ENCODE measurements at places on chromosomes 7 and 10.

GRCh38 chr10:116659049-116659670 lies 38.4 kb downstream of the PNLIPRP2 start:
- no peak for DNase-seq

DNA sequence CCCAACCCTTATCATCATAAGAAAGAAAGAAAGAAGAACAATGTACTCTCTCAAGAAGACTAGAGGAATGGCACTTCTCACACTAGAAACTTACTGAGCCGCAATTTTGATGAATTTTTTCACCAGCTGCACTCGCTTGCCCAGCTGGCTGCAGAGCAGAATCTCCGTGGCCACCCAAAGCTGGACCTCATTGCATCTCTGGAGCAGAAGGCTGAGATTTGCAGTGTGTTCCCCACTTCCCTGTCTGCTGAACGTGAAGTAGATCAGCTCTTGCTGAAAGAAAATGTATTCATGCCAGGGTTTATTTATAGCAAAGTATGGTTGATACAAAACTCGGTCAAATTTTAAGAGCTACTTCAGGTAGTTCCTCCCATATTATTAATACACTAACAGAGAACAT lies 199.3 kb upstream of the CDCA7L start:
- DNase-seq: no peak

GRCh38 chr10:22934726-22935125 lies 6.9 kb downstream of the ARMC3 start:
- no peak for DNase-seq

DNA sequence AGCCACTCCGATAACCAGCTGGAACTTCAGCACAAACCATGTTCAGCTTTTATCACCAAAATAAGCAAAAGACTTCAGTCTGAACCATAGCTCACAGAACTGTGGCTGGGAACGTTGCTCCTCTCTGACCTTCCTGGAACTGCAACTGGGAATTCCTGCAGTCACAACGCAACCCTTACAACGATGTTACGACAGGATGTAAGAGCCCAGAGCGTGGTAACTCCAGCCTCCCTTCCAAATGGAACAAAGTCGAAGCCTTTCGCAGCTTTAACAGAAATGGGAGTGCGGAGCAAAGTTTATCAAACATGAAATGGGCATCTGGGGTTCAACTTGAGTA lies 162.6 kb downstream of the ADAM12 start:
- DNase-seq: no peak

GRCh38 chr10:80266513-80266863 lies 23.0 kb downstream of the MAT1A start:
- no peak for DNase-seq

DNA sequence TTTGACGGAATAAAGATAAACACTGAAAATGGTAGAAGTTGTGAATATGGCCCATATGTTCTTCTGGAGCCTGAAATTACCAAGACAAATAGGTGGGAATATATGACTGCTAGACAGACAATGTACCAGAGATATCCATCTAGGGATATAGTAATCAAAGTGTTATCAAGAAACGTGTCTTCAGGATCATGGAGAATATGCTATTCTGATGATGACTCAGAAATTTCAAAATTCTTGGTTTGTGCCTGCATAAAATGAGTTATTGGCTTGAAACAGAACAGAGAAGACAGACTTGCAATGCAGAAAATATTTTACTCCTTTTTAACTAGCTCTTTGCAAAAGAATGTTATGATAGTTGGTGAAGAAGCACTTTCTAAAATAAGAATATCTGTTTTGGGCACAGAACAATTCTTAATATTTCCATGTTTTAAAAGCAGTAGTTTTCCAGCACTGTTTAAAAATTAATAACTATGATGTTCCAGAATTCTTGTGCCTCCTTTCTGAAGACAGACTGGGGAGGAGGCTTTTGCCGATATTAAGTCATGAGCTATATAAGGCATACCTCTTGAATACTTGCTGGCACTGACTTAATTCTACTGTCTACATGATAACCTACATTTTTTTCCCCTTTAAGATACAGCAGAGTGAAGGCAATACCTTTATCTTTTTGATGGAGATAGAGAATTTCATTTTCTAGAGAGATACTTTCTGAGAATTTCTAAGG lies 34.4 kb upstream of the CABCOCO1 start:
- peak; percentile 57 for DNase-seq

- no peak for DNase-seq
These were observed 108.2 kb downstream of the SKIDA1 start for GRCh38 chr10:21417172-21417712.

- peak; percentile 79 for DNase-seq
These were observed 186.7 kb downstream of the SLC25A13 start for GRCh38 chr7:96135241-96135640.

DNA sequence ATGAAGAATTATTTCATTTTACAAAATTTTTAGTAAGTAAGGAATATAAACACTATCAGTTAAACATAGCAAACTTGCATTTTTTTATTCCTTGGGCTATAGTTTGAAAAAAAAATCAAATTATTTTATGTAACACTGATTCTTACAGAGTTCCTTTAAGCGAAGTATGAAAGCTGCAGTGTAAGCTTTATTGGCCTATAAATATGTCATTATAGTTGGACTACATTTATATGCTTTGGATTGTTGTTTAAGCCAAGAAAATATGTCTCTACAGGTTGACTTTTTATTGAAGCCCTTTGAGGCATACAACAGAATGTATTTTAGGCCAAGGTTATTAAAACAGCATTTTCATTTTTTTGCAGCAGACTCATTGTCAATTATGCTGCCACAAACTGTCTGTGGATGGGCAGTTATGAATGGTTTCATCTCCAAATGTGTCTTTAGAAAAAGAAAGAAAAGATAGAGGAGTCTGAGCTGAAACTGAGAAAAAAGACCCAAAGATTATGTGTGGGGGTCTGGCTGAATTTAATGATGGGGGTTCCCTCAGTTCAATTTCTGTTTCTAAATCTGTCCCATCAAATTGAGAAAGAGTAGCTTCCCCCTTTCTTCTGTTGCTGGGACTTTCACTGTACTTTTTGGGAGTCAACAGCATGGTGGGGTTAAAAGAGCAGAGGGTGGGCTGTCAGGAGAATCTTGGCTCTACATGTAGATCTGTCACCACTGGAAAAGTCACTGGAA lies 43.1 kb downstream of the ARID5B start:
- DNase-seq: no peak

DNA sequence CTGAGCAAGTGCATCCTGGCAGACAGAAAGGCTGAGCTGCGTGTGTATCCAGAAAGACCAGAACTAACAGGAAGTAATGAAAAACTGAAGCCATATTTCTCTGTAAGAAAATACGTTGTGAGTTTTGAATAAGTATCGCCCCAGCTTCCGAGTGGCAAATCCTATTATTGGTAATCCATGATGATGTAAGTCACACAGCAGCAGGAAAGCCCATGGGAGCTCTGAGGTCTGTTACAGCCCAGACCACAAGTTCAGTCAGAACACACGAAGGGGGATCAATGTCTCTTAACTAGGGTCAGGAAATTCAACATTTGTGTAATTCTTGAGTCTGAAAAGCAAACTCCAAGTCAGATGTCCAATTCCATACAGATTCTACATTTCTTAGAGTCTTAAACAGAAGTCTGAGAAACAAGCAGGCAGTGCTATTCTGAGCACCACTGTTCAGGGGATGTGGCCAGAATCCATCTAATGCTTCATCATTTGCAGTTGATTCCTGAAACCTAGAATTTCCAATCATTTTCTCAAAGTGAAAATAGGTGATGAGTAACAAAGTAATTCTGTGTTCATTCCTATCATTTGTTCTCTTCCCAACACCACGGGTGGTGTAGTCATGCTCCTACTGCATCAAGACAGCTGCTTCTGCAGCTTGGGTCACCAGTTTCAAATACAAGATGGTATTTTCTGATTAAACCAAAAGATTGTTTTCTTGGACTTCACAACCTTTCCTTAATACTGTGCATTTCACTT lies at the start of gene LRIT2:
Gene LRIT2 (minus strand): TSS at position 118 of the 747 bp plus-strand sequence. CDS start 24 bp downstream, at position 94.
- DNase-seq: no peak

DNA sequence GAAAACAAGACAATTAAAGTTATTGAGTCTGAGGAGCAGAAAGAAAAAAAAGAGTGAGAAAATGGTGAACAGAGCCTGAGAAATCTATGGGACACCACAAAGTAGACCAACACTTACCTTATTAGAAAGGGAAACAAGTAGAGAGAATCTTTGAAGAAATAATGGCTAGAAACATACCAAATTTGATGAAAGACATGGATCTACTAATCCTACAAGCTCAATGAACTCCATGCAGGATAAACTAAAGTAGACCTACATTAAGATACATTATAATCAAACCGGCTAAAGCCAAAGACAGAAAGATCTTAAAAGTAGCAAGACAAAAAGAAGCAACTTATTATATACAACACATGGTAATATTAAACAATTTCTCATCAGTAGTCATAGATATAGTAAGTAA lies 782.3 kb upstream of the GHITM start:
- no peak for DNase-seq

DNA sequence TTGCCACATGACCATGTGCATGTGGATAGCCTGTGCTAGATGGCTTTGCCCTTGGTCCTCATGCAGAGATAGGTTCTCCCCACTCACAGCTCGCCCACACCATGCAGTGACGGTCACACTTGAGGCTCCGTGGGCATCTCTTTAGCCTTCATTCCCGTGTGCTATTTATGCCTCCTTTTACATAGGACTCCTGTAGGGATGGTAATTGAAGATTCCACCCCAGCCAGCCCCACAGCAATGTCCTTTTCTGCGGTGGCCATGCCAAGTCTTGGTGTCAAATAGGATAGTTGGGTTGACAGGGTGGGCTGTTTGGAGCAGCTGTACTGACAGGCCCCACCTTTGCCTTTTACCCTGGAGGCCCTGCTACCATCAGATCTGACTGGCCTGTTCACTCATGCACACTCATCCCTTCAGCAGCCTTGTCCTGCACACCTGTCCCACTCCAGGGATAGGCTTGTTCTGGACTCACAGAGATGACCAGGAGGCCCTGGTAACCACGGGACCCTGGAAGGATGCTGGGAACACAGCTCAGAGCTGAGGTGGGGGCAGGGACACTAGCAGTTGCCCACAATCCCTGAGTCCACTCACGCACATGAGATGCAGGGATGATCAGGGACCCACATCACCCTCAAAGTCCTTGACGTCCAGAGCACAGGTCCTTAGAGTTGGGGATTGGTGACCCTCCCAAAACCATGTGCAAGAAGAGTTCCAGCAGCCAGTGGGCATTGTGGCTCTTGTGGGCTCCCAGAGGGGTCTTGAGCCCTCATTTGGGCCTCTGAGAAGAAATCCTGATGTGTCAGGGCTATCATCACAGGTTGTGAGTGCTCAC lies 71.2 kb downstream of the ADCY1 start:
- no peak for DNase-seq

DNA sequence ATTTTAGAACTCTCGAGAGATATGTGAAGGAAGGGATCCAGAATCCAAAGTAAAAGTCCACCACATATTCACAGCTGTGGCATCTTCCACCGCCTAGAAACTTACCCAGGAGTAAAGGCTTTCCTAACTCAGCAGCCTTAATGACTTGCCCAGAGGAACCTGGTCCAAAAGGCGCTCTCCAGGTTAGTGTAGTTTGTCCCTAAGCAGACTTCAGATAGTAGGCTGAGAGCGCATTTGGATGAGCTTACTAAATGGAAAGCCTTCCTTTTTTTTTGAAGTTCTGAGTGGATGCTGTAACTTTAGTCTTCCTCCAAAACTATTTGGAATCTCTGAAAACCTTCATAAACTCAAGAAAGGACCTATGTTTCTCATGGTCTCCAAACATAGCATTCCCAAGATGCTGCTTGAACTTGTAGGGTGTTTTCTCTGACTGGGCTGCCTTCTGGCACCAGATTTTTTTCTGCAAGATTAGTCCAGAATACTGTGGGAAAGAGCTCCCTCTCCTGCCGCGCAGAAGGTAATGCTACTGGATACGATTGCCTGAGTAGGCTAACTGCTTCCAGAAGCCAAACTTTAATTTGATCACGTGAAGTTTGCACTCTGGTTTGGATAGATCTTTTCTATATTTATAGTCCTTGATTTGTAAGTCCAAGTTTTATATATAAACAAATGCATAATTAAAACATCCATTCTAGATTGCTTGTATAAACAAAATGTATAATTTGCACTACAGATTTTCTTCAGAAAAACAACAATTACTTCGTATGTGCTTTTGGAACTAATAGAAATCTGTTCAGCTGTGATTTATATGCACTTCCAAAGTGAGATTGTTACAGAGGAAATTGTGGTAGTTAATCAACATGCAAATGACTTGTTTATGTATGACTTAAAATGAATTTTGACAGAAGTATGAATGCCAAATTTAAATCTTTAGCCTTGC lies 19.6 kb upstream of the GPR37 start:
- peak; percentile 67 for DNase-seq

DNA sequence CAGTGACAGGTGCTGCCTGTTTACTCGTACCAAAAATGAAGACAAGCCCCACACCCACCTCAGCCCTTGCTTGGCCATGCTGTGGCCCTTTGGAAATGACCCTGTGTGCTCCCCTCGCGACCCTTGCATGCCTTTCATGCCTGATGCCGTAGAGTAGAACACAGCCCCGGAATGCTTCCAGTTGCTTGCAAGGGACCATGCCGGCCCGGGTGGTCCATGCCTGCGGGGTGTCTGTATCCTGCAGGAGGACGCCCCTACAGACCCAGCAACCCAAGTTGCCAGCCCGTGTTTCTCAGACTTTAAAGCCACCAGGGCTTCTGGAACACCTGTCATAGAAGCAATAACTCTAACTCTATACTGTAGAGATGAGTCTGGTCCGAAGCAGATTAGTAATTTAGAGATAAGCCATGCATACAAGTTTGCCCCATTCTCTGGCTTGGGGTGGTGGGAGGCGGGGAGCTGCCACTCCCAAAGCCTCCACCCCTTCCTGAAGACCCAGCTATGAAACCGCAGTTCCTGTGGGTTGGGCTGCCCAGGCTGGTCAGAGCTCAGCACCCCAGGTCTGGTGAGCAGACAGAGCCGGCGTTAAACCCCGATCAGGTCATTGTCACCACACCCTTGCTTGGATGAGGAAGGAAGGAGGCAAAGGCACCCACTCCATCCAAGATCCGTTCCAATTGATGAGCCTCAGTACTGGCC lies 143.5 kb downstream of the ADCY1 start:
- no peak for DNase-seq

DNA sequence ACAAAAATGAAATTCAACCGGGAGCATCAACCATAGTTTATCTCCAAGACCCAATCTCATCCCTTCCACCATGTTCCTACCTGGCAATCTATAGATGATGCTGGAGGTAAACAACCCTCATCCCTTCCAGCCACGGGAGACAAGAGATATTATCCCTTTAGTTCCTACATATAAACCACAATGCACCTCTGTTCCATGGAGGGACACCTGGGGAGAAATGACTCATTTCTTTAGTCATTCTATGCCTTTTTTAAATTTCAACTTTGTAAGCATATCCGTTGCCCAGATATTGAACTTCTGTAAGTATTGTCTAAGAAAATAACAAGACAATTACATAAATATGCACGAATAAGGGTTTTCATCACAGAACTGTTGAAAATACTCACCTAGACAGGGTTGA lies 15.5 kb upstream of the SFMBT2 start:
- no peak for DNase-seq

DNA sequence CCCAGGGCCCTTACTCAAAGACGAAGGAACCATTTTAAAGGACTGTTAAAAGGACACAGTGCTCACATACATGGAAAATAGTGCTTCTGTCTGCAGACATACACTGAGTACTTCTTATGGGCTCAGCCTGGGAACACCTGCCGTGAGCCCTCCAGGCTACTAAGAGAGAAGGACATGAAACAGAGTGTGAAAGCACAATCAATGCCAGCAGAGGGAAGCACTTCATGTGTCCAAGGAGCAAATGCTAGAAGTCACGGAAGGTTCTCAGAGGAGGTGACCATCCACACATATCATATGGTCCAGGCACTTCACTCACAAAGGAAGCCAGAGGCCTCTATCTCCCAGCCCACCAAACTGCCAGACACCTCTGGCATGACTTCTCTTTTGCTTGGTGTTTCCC lies 15.5 kb downstream of the ELMO1 start:
- no peak for DNase-seq

Data from epithelial cell of esophagus (primary cell).